ENCODE measurements at places on chromosomes 12 and 14. TPM values are rescaled to one million over a fixed set of nuclear protein-coding genes. Genes with fewer than 3 reads are reported as not detected.
A peak's percentile ranks its signal among the peaks of the same experiment; 100 is the strongest.

GRCh38 chr14:105818712-105819005 is 292.3 kb downstream of the TMEM121 start:
- no peak for DNase-seq

GRCh38 chr12:89468648-89469326 is 55.8 kb downstream of the GALNT4 start:
- DNase-seq: no peak

GRCh38 chr12:76303365-76303764 is 44.9 kb downstream of the BBS10 start:
- no peak for DNase-seq

- DNase-seq: no peak
Measured at GRCh38 chr14:77100961-77101360, 2.9 kb downstream of the CIPC start.

DNA sequence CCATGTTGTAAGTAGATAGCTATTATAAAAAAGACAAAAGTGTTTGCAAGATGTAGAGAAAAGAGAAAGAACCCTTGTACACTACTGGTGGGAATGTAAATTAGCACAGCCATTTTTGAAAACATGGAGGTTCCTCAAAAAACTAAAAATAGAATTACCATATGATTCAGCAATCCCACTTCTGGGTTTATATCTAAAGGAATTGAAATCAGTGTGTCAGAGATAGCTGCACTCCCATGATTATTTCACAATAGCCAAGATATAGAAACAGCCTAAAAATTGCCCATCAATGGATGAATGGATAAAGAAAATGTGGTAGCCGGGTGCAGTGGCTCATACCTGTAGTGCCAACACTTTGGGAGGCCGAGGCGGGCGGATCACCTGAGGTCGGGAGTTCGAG is 9.2 kb downstream of the PSMC6 start:
- no peak for DNase-seq

- no peak for DNase-seq
Measured at GRCh38 chr12:108269224-108269623, 69.9 kb downstream of the CMKLR1 start.

GRCh38 chr12:106179086-106179485 is 40.3 kb upstream of the NUAK1 start:
- DNase-seq: no peak

GRCh38 chr12:6839482-6840201 is 1.1 kb upstream of the GNB3 start:
- DNase-seq: peak; percentile 51

DNA sequence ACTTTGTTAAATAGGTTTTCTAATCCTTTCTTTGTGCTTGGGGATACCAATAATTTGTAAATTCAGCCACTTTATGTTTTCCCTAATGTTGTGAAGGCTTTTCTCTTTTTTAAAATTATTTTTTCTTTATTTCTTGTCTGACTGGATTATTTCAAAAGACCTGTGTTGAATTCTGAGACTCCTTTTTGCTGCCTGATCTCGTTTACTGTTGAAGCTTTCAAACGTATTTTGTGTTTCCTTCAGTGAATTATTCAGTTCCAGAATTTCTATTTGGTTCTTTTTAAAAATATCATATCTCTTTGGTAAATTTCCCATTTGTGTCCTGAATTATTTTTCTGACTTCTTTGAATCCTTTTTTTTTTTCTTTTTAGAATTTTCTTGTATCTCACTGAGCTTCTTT is 241.6 kb downstream of the LRIG3 start:
- no peak for DNase-seq

GRCh38 chr14:53035336-53036210 is 84.7 kb upstream of the FERMT2 start:
- no peak for DNase-seq

DNA sequence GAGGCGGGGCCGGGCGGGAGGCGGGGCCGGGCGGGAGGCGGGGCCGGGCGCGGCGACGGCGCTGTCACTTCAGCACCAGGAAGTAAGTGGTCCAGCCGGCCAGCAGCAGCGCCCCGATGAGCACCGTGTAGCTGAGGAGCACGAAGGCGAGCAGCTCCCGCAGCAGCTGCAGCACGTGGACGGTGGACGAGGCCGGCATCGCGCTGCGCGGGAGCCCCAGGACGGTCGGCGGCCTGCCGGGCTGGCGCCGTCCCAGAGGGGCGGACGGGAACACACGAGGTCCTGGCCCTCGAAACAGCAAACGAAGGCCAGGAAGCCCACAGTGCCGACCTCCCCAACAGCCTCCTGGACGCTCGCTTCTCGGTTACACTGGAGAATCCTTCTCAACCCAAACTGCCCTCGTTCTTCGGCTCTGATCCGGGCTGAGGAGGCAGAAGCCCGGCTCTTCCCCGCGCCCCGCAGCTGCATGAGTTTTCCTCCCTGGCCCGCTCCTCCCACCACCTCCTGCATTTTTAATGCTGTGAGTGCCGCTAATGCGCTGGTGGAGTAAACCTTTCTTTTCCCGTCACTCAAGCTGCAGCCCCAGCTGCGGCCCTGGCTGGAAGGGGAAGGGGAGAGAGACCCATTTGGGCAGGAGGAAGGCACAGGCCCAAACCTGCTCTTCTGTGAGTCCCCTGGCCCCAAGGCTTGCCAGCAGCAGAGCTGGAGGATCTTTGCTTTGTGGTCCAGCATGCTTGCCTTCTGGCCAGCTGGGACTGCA is 694 bp upstream of the DIABLO start:
- no peak for DNase-seq

- DNase-seq: no peak
Measured at GRCh38 chr12:22407397-22407796, 72.9 kb upstream of the ST8SIA1 start.

- DNase-seq: no peak
Measured at GRCh38 chr12:91610561-91610960, 427.9 kb upstream of the DCN start.

- no peak for DNase-seq
Measured at GRCh38 chr12:25792031-25792430, 166.5 kb upstream of the RASSF8 start.

DNA sequence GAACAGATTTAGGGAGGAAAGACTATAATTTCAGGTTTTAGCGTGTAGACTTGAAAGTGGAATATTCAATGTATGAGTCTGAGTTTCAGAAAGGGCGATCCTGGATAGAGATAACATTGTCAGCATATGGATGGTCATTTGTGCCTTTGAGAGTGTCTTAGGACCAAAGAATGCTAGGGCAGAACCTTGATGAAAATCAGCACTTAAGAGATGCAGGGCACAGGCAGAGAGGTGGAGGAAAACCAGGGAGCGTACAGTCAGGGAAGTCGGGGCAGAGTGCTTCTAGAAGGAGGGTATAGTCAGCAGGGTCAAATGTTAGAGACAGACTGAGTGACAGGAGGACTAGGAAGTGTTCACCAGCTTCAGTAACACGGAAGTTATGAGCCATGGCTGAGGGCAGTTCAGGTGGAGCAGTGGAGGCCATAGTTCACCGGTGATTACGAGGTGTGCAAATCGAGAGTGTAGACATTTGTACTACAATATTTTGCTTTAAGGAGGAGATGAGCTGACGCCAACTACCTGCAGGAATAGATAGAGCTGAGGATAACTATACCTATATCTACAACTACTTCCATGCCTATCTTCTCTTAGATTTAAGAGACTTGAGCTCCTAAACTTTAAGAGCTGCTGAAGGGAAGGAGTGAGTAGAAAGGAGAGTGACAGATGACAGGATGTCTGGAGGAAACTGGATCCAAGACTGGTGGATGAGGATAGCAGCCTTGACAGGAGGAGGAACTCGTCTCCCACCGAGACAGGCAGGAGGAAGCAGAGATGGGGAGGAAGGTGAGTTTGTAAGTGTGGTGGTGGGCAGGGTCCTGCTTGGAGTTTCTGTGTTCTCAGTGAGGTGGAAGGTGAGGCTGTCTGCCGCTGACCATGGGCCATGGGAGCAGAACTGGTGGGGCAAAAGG is 6.5 kb downstream of the CBLN3 start:
- DNase-seq: no peak

GRCh38 chr12:13597837-13598236 is 383.6 kb downstream of the GRIN2B start:
- DNase-seq: no peak

DNA sequence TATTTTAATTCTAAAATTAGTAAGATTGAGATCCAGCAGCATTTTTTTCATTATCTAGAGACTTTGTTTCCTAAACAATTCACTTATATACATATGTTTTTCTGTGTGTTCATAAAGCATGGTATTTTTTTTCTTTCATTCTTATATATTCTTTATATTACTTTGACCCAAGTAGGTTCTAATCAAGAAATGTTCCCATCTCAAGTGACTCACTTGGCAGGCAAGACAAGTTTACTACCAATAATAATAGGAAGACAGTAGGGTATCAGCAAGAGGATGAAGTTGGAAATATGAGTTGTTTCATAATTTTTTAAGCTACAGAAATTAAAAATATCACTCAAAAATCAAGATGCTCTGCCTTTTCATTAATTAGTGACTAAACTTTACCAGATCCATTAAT is 613.4 kb upstream of the ATP2B1 start:
- DNase-seq: no peak

GRCh38 chr14:70029296-70030132 is 150.3 kb downstream of the SMOC1 start:
- no peak for DNase-seq

GRCh38 chr14:25017562-25017961 is 32.4 kb downstream of the STXBP6 start:
- no peak for DNase-seq

DNA sequence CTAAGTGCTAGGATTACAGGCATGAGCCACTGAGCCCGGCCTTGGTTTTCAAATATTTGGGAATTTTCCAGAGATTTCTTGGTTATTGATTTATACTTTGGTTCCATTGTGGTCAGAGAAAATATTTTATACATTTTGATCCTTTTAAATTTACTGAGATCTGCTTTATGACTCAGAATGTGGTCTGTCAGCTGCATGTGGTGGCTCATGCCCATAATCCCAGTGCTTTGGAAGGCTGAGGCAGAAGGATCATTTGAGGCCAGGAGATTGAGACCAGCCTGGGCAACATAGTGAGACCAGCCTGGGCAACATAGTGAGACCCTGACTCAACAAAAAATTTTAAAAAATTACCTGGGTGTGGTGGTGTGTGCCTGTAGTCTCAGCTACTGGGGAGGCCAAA is 49.8 kb downstream of the ADCK1 start:
- DNase-seq: peak; percentile 41

- DNase-seq: no peak
Measured at GRCh38 chr14:34983148-34983760, 462 bp downstream of the SRP54 start.

DNA sequence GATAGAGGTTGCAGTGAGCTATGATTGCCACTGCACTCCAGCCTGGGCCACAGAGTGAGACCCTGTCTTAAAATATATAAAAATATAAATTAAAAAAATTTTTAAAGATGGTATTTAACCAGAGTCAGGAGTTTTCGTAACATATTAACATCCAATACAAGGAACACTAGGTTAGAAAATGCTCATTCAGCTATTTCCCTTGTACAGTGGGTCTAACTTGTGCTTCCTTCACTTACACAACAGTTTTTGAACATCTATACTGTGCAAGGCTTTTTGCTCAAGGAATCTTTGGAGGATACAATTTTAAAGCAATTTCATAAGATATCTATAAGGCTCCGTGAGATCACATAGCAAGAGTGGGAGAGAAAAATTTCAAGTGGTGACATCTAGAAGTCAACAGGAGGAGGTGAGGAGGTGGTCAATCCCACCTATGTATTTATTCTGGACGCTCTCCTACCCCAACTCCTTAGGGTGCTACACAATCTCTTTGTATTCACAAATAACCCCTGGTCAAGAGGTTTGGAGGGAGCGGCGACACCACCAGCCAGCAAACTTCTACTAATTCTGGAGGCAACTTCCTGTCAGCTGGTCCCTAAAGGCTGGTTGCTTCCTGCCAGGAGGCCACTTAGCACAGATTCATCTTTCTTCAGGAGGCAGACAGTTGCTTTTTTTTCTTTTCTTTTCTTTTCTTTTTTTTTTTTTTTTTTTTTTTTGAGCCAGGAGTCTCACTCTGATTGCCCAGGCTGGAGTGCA is 22.2 kb downstream of the DUSP16 start:
- peak; percentile 38 for DNase-seq

DNA sequence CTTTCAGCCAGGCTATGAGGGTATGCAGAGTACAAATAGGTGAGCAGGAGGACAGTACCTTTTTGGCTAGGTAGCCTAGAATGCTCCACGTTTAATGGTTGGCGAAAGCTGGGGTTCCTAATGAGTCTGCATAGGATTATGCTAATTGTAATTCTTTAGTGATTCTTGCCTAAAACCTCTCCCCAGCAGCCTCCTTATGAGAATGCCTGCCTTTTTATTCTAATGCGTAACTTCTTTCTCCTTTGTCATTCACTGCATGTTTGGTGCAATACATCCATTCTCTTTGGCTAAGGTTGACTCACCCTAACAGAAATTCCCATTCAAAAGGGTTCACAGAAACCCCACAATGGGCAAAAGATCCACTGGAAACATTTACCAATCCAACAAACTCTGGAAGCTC is 752.2 kb downstream of the FSCB start:
- DNase-seq: no peak

GRCh38 chr14:102375119-102375518 is 12.4 kb downstream of the TECPR2 start:
- DNase-seq: no peak

DNA sequence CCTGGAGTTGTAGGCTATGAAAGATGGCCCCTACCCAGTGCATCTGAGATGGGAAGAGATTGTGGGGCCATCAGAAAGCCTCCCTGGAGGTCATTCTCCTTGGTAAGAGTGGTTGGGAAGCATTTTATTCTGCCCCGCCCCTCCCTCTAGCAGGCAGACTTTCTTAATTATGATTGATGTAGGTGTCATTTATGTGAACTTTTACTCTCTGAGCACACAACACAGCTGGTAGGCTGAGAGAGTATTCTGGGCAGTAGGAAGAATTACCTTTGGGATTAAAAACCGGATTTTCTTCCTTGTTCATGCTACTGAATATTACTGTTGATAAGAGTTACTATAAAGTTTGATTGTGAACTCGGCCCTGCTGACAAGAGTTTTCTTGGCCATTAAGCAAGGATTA is 266.8 kb downstream of the TTC6 start:
- DNase-seq: no peak

DNA sequence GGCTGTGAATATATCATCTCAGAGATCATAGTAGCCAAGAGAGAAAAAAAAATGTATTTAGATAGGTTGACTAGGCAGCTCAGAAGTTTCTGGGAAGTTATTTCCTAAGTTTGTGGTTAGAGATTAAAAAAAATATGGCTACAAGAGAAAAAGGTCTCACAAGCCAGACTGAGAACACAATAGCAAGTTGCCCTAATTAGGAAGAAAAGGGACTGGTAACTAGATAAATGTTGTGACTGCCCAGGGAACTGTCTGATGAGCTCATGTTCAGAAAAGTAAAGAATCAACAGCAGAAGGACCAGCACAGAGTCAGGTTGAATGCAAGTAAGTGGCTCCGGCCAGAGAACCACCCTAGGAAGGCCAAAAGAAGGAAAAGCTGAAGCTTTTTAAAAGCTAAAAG is 256.6 kb downstream of the PRKD1 start:
- no peak for DNase-seq

- DNase-seq: no peak
Measured at GRCh38 chr14:50947446-50947845, 3.2 kb upstream of the PYGL start.

ASPG gene
- polyA plus RNA-seq: 0.74 TPM

FOXA1 gene
- polyA plus RNA-seq: 0.13 TPM

KIF26A gene
- polyA plus RNA-seq: 6.2 TPM

CCDC60 gene
- polyA plus RNA-seq: not detected

CIT gene
- polyA plus RNA-seq: 9.0 TPM

BDKRB2 gene
- 3.3 TPM for polyA plus RNA-seq

NXPH4 gene
- 2.0 TPM for polyA plus RNA-seq

MYRFL gene
- polyA plus RNA-seq: 0.34 TPM

FOXG1 gene
- polyA plus RNA-seq: 0.04 TPM

ERBB3 gene
- polyA plus RNA-seq: 113 TPM

COL2A1 gene
- 59.6 TPM for polyA plus RNA-seq

LHX5 gene
- not detected for polyA plus RNA-seq

PPP1R1A gene
- 43.9 TPM for polyA plus RNA-seq

Measured in muscle of back (tissue), 13 donors.